BJ (cell line): ENCODE measurements at places on chromosomes 7 and 10. TPM values are rescaled to one million over a fixed set of nuclear protein-coding genes. Genes with fewer than 3 reads are reported as not detected.

DNA sequence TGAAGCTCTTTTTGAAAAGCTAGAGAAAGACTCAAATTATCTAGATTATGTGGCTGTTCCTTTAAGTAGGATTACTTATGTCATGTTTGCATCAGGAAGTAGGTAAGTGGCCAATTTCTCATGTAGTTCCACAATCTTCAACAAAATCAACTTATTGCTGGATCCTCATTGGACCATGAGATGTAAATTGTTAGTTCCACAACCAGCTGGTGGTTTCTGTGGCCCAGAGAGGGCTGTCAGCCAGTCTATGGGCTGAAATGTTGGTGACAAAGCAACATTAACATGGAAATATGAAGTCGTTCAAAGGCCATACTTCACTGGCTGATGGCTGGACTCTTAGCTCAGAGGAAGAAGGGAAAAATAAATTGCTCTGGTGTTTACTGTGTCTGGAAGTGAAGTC, 157.9 kb downstream of the PLXDC2 start:
- DNase-seq, result no peak

AOC1 gene
- polyA plus RNA-seq, result not detected in 2 replicates

- no peak for DNase-seq
Measured at GRCh38 chr7:109206196-109206595, 636.5 kb downstream of the DNAJB9 start.

DNA sequence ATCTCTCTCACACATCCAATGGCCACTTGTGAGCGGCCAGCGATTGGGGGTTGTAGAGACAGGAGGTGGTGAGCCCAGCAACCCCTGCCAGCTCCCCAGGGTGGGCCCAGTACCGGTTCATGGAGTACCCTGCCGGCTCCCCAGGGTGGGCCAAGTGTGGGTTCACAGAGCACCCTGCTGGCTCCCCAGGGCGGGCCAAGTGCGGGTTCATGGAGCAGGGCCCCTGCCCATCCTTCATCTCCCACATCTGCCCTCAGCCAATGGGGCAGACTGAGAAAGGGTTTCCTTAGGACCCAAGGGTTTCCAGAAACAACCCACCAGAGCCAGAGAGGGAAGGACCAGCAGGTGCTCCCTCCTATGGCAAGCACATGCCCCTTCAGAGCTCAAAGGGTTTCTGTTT, 21.4 kb upstream of the SLIT1 start:
- no peak for DNase-seq

DNA sequence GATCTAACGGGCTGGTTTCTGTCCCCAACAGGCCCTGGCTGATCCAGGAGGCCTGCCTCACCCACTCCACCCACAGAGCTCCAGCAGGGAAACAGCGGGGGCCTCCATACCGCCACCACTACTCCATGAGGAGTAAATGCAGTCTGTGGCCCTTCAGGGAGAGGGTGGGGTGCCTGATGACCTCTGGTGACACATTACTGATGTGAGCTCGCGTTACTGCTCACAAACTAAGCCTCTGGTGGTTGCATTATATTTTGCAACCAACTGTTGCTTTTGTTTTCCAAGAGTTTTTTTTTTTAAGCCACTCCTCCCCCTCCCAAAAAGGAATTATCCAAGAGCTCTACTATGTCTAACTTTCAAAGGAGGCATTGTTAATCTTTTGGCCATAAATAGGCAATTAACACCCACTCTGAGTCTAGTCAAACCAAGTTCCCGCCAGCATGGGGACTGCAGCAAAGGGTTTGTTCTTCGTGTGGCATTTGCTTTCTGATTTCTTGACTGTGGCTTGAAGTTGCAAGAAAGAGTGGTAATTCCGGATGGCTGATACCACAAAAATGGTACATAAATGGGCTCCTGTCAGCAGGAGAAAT, 72.6 kb downstream of the FAM53B start:
- no peak for DNase-seq

- DNase-seq, result no peak
Measured at GRCh38 chr10:119252051-119252465, 44.7 kb downstream of the GRK5 start.
